ENCODE measurements at places on chromosomes 1 and 21. TPM values are rescaled to one million over a fixed set of nuclear protein-coding genes. Genes with fewer than 3 reads are reported as not detected.
A peak's percentile ranks its signal among the peaks of the same experiment; 100 is the strongest.

Gene RPS6KA1
- 15.9 TPM for total RNA-seq

Gene S100B
- not detected for total RNA-seq

Gene FCER1G
- 0.26 TPM for total RNA-seq

Gene UQCRH
- total RNA-seq, result 291 TPM

Gene ITLN2
- total RNA-seq, result not detected

Gene KIF17
- total RNA-seq, result 24.0 TPM

Gene MAP3K21
- total RNA-seq, result 0.90 TPM

Gene NTMT2
- not detected for total RNA-seq

DNA sequence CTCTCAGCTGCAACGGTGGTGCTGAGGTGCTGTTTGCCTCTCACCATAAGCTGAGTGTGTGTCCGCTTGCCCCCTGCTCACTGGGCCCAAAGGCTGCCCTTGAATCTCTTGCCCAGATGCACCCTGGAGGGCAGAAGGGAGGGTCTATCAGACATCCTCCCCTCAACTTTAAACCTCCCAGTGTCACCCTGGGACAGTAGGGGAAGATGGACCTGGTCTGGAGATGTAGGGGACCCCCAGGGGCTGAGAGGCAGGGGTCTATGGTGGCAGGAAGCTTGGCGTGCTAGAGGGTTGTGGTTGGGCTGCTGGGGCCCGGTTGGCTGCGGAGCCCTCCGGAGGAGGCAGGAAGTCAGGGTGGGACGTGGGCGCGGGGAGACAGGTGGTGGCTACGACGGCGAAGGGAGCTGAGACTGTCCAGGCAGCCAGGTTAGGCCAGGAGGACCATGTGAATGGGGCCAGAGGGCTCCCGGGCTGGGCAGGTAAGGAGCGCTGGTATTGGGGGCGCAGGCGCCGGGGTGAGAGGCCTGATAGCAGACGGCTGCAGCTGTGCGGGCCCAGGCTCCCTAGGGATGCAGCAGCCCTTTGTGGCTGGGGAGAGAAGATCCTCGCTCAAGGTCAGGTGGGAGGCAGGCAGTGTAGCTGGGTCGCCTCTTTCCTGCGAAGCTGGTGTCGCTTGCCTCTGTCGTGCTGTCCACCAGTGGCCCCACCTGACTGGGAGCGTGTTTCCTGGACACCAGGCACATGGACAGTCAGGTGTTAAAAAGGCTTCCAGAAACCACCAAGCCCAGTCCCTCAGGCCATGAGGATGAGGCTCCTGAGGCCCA lies at the start of gene LCK:
Gene LCK, plus strand, starts transcription at position 373 of the 824 bp plus-strand sequence. CDS start 23,065 bp downstream, outside the sequence.
- no peak for DNase-seq

- DNase-seq, result peak; percentile 45
Observed at GRCh38 chr1:31663622-31664452, 19.2 kb upstream of the PEF1 start.

GRCh38 chr1:230248016-230248888 lies 177.9 kb downstream of the PGBD5 start:
- DNase-seq, result no peak

- DNase-seq, result peak; percentile 84
Observed at GRCh38 chr1:226723657-226724532, 15.2 kb downstream of the ITPKB start.

- DNase-seq, result no peak
Observed at GRCh38 chr1:234716908-234717375, 107.0 kb upstream of the IRF2BP2 start.

- DNase-seq, result no peak
Observed at GRCh38 chr1:58852731-58853485, 69.1 kb upstream of the JUN start.

DNA sequence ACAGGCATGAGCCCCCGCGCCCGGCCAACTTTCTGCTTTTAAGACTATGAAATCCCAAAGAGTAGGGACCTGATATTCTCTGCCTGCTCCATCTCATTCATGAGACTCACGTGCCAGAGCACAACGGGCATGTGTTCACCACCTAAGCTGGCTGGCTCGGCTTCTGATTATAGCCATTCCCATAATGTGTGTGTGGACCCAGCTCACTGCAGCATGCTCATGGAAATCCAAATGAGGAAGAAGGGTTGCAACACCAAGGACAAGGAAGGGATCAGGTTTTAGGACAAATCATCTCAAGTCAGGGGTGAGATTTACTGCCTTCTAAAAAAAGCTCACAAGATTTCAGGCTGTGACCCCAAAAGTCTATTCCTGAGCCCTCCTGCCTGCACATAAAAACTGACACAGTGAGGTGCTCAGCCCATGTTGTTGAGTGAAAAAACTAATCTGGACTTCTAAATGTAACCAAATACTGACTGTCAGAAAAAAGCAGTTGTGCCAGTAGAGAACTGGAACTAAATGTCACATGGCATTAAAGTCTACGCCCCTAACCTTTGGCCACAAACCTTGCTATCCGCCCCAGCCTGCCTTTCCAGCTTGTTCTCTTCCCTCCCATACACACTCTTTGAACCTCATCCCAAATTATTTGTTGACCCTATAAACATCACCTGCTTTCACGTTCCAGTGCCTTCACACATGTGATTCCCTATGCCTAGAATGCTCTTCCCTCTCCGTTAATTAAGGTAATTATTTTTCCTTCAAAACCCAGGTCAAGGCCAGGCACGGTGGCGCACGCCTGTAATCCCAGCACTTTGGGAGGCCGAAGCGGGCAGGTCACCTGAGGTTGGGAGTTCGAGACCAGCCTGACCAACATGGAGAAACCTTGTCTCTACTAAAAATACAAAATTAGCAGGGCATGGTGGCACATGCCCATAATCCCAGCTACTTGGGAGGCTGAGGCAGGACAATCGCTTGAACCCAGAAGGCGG lies 9.1 kb upstream of the COA7 start:
- no peak for DNase-seq

DNA sequence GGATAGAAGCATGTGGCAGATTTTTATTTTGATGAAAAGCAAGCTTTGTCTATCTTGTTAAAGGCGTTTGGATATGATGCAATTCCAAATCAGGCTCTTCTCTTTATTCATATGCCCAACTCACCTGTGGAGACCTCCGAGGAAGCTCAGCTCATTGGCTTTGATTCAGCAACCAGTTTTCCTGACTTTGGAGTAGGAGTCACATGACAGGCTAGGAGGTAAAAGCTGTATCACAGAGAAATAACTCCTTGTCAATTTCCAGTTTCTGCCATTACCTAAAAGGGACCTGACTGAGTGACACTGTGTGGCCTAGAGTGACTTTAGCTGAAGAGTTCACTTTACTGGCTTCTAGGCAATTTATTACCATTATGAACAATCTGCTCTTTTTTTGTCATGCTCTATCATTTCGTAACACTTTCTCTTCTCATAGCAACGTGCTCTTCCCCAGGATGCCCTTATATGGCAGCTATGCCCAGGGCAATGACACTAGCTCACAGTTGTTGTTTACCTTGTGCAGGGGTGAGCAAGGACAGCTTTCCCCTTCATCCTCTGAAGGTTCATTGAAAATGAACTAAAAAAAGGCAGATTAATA lies 107.2 kb downstream of the KCNK1 start:
- DNase-seq, result no peak
